ENCODE measurements at places on chromosomes 13 and 19.

- peak; percentile 94 for DNase-seq
Observed at GRCh38 chr19:48203794-48204628, 33.5 kb downstream of the ZSWIM9 start.

DNA sequence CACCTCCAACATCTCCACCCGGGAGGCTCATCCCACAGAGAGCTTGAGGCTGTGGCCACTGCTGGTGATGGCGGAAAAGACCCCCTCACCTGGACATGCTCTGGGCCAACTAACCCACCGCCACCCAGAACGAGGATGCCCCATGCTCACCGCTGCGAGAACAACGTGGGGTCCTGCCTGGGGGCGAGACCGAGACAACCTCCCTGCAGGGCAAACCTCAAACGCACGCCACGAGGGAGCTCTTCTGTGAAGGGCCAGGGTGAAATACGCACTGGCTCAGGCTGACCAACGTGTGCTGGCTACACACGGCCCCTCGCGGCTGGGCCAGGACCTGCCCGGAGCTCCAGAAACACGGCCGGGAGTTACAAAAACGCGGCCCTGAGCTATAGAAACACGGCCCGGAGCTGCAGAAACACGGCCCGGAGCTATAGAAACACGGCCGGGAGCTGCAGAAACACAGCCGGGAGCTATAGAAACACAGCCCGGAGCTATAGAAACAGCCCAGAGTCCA, 19.0 kb upstream of the PLPP2 start:
- no peak for DNase-seq

- peak; percentile 31 for DNase-seq
Observed at GRCh38 chr19:42683917-42684513, 56.3 kb downstream of the PSG3 start.

DNA sequence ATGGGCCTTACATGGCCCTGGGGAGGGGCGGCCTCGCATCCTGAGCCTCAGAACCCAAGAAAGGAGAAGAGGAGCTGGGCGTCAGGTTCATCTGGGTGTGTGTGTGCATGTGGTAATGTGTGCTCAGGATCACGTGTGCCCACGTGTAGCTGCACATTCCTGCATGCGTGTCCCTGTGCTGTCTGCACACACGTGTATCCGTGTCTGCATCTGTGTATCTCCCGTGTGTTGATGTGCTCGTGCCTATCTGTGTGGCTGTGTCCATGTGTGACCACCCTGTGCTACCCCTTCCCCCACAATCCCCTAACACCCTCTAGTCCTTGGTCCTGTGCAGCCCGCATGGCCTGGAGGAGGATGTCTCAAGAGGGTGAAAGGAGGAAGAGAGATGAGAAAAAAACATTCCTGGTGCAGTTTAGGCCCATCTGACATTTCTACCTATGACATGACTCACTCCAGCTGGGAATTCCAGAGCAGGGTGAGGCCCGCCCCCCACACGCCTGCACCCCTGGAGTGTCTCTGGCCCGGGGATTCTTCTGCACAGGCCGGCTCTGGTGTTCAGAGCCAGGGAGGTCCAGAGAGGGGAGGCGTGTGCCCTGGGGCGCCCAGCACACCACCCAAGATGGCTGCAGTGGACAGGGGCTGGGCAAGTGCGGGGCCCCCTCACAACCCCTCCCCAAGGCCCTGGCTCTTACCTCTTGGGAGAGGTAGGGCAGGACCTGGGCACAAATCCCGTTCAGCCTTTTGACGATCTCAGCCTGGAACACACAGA, 7.1 kb downstream of the TLE5 start:
- no peak for DNase-seq

DNA sequence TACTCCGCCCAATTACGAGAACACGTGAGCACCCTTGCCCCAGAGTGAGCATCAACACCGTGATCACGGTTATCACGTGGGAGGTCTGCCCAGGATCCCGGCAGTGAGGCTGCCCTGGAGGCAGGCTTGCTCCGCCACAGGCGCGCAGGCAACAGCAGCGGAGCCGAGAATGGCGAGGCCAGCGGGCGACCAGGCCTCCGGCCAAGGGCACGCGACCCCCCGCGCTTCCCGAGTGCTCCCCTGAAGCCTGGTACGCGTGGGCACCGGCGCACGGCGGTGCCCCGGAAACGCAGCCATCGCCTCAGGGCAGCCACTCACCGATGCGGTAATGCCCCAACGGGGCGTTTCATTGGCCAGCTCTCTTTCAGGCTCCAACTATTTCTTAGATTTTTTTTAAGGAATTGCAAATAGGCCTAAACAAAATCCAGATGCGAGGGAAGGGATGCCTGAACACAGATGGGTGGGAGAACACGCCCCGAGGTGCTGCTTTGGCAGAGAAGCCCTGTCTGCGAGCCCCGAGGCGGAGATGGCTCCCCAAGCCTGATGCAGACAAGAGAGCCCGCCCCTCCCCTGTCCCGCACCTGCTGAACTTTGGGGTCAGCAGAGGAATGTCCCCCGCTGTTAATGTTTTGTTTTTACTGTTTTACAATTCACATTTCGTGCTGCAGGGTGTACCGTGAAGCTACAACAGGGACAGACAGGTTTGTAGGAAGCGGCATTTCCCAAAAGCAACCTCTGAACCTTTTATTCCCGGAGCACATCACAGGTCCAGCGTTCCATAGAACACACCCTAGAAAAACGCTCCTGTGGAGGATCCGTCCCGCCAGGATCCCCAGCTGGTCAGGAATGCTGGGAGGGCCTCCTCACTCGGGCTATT, 132.7 kb downstream of the ZDHHC20 start:
- peak; percentile 56 for DNase-seq

DNA sequence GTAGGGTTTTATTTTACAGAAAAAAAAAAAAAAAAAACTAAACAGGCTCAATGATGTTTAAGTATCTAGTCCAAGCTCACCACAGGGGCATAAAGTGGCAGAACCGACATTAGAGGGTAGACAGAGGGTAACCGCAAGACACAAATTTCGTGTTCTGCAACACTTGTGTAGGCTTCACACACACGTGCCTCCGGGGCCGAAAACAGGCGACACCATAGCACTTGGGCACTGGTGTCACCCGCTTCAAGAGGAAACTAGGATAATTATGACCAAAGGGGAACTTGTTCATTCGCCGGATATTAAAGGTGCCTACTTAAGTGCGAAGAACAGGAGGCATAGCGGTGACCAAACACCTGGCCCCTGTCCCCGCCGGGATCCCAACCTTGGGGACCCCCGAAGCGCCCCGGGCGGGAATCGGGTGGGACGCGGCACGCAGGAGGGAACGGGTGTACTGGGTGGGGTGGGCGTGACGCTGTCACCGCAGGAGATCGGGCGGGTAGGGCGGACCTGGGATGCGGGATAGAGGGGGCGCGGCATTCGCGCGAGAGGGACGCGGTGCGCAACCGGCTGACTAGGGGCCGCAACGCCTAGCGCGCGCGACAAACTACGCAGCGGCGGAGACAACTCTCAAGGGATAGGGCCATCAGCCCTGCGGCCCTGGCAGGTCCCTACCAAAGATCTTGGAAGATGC, 558 bp downstream of the MZT1 start:
- DNase-seq, result peak; percentile 1

Measured in fibroblast of skin of scalp (primary cell).